ENCODE measurements at places on chromosomes 2 and 18.

DNA sequence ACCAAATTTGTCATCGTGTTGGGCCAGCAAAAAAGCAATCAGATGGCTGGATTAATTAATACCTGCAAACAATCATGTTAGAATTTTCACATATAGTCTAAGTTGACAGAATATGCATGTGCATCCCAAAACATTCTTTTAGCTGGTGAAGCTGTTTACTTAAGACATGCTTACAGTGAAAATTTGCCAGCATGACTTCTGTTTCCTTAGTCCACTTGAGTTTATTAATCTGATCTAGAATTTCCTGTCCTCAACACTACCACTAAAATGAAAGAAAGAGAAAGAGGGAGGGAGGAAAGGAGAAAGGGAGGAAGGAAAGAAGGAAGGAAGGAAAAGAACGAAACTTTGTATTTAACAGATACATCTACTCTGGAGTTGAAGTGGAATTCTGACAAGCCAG lies 2109.9 kb upstream of the PIK3C3 start:
- no peak for DNase-seq

DNA sequence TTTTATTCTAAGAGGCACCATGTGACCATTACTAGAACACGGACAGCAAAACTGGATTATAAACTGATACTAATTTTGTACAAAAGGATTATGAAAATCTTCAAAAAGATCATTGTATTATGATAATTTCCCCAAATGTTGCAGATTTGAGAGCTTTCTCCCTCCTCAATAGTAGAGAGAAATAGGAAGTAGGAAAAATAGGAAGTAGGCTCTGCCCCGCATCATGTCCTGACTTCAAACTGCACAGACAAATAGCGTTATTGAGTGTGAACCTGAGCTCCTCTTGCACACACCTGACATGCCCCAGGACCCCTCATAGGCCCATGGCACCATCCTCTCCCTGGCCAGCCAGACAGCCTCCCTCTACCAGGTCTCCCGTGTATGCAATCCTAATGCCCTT lies 25.4 kb downstream of the CHRNA1 start:
- DNase-seq, result no peak

- no peak for DNase-seq
Observed at GRCh38 chr2:23859983-23860382, 66.9 kb downstream of the ATAD2B start.

DNA sequence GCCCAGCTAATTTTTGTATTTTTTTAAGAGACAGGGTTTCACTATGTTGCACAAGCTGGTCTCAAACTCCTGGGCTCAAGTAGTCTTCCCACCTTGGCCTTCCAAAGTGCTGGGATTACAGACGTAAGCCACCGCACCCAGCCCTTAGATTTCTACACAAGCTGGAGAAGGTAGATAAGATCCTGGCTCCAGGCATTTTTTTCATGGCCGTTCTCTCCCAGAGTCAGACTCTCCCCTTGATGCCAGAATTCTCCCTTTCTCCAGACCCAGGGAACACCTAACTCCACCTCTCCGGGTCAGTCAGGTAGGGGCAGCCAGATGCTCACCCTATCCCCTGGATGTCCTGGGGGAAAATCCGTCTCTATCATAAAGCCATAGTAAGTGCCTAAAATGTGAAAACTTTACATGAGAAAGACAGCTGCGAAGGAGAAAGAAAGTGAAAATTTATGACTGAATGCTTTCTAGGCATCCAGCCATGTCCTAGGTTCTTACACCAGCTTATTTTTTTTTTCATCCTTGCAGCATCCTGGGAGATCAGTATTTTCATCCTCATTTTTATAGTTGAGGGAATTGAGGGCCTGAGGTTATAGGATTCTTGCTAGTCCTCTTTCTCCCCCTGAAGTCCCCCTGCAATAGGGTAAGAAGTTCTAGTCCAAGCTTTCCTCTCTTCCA lies 16.3 kb downstream of the SIX3 start:
- no peak for DNase-seq

GRCh38 chr2:71467180-71467815 lies 13.9 kb downstream of the DYSF start:
- no peak for DNase-seq

- DNase-seq, result no peak
Observed at GRCh38 chr18:46624127-46624526, 32.9 kb downstream of the LOXHD1 start.

DNA sequence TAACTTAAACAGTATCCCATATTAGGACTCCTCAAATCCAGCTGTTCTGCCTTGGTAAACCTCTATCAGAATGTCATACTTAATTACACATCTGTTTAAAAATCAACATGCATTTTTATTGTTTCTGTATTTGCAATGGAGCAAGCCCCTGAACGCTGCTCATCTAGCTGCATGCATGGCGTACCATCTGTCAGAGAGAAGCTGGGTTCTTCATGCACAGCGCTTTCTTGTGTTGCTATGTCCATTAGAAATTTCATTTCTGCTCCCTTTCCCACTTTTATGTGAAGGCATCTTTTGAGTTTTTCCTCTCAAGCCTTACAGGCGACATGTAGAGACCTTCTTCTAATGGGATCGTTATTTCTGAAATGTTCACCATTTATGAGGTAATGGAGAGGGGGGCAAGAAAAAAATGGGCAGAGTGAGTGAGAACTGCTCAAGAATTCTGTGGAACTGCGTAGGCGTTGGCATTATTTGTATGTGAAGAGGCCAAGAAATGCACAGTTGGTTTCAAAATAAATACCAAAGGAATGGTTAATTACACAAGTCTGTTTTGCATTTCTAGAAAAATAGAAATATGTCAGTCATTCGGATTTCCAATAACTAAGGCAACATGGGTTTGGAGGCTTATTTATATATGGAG lies 31.6 kb downstream of the INSIG2 start:
- DNase-seq, result no peak

- no peak for DNase-seq
Observed at GRCh38 chr18:2948038-2948437, 64.9 kb downstream of the LPIN2 start.

DNA sequence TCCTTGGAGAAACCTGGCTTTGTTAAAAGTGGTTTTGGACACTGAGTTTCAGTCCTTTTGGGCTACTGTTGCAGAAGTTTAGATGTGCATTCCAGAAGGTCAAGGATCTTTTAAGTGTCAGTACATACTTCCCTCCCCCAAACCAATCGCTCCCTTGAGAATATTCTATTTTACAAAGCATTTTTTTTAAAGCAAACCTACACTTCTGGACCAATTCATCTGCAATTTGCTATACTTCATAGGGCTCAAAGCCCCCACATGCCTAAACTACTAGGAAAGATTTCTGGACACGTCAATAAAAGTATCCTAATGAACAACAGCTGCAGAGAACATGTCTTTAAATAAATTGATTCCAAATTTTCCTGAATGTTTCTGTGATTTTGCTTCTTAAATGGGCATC lies 157.6 kb downstream of the RDH14 start:
- DNase-seq, result no peak

Measured in effector memory CD4-positive, alpha-beta T cell (primary cell).